ENCODE measurements at places on chromosomes 6 and 20.

- no peak for DNase-seq
Observed at GRCh38 chr6:16595514-16596120, 165.6 kb downstream of the ATXN1 start.

DNA sequence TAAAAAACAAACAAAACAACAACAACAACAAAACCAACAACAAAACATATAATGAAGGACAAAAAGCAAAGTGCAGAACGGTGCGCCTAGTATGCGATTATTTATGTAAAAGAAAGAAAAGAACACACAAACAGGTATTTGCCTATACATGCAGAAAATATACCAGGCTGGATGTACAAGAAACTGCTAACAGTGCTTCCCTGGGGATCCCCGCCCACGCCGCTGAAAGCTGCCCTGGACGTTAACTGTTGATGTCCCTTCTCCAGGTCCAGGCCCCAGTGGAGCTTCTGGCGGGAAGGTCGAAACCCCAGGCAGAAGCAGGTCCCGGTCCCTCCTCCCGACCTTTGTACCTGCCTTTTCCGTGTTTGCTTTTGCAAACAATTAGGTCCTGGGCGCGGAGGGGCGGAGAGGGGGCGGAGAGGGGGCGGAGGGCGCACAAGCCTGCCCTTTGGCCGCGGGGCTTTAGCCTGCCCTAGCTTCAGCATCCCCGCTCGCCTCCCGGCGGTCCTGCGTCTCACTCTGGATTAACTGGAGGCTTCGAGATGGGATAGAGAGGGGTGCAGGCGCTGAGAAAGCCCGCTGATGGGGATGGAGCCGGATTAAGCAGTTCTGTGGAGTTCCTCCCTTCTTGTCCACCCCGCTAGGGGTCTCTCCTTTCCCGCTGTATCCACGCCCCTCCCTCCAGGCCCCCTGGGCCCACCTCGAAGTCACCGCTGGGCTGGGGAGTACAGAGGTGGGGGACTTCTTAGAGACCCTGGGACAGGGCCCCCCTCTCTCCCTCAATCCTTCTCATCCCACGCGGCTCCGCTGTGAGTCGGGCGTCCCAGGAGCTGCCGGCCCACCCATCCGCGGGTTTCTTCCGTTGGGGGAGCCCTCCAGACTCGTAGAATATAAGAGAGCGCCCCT lies 8.2 kb upstream of the AHCY start:
- DNase-seq, result no peak

DNA sequence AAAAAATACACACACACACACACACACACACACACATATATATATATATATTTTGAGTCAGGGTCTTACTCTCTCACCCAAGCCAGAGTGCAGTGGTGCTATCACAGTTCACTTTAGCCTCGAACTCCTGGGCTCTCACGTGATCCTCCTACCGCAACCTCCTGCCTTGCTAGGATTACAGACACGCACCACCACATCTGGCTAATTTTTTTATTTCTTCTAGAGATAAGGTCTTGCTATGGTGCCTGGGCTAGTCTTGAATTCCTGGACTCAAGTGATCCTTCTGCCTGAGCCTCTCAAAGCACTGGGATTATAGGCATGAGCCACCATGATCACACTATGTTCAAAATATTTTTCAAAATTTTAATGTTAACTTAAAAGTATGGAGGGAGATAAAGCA lies 43.5 kb downstream of the NUP153 start:
- no peak for DNase-seq

DNA sequence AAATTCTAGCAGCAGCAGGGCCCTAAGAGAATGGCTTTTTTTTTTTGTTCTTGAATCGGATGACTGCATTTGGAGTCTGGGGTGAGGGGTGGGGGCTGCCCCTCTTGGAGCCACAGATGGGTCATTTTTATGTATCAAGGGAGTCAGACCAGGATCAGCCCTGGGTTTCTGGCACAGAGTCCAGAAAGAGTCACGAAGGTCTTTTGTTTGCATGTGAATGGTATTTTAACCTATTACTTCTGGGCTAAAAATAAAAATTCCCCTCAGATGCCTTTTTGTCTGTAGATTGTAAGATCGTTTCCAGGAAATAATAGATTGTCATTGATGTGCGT lies 72.5 kb downstream of the PHACTR3 start:
- DNase-seq, result no peak

- no peak for DNase-seq
Observed at GRCh38 chr20:37552415-37552814, 24.7 kb upstream of the BLCAP start.

- DNase-seq, result no peak
Observed at GRCh38 chr6:80356000-80356399, 249.5 kb downstream of the BCKDHB start.

DNA sequence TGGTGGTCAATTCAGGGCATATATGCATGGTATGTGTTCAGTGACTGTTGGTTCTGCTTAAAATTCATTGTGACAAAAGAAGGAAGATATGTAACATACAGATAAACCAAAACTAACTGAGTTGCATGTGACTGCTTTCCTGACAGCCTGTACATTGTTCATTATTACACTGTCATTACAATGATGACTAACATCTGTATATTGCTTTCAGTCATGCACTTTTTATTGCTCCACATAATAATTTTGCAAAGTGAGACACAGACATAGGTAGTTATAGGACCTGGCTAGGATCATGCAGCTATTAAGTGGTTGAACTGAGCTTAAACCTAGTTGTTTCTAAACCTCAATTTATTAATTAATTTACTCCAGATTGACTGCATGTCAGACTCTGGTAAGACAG lies 703.2 kb downstream of the HDGFL1 start:
- DNase-seq, result no peak

DNA sequence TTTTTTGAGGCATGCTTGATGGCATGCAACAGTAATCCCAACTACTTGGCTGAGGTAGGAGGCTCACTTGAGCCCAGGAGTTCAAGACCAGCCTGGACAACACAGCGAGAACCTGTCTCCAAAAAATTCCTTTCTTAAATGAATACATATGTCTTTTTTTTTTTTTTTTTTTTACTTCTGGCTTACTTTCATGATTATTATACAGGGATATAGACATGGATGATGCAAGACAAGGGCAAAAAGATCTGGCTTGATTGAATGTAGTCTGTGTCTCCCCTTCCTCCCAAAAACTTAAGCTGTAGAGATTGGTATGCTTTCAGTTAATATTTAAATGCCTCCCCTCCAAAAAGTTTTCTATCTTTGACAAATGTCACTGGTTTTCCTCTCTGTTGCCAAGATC lies 7.6 kb downstream of the SNX3 start:
- DNase-seq, result no peak

DNA sequence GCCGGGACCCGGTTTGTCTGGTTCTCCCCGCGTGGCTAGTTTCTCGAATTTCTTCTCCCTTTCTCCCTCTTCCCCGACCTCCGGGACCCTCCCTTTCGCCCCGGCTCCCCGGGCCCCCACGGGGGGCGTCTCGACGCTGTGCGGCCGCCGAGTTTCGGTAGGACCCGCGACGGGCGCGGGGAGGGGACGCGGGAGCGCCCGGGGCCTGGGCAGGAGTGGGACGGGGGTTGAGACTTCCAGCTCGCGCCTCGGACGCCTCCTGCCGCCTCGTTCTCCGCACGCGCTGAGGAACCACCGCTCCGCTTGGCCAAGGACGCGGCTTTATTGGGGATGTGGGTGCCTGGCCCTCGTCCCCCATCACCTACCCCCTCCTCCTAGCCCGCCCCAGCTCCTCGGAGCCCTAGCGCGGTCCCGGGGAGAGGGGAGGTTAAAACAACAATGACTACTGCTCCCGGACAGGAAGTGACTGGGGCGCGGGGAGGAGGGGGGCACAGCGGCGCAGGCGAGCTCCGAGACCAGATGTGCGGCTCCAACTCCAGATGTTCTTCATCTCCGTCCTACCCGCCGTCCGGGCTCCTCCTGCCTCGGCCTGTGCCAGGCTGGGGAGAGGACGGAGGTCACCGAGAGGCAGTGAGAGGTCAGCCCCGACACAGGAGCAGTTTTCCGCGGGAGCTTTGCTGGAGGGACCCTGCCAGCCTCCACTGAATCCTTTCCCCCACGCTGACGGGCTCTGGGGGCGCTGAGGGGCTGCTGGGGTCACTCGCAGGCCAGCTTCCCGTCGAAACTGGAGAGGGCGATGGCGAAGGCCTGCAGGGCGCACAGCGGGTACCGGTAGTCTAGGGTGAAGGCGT lies 917 bp upstream of the TEAD3 start:
- DNase-seq, result no peak

DNA sequence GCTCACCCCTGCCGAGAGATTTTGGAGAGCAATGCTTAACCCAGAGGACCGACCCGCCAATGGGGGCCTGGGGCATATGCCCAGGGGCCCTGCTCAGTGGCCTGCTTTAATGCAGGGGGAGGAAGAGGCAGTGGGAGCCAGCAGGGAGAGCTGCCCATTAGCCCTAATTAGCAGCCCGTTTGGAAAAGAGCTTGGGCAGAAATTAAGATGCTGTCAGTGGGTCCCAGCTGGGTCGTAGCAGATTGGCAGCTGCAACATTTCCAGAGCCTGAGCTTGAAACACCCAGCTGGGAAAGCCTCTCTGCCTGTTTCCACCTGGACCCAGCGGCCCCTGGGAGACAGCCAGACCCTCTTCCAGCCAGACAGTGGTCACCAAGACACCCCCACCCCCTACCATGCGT lies 39.5 kb downstream of the CD40 start:
- DNase-seq, result no peak

DNA sequence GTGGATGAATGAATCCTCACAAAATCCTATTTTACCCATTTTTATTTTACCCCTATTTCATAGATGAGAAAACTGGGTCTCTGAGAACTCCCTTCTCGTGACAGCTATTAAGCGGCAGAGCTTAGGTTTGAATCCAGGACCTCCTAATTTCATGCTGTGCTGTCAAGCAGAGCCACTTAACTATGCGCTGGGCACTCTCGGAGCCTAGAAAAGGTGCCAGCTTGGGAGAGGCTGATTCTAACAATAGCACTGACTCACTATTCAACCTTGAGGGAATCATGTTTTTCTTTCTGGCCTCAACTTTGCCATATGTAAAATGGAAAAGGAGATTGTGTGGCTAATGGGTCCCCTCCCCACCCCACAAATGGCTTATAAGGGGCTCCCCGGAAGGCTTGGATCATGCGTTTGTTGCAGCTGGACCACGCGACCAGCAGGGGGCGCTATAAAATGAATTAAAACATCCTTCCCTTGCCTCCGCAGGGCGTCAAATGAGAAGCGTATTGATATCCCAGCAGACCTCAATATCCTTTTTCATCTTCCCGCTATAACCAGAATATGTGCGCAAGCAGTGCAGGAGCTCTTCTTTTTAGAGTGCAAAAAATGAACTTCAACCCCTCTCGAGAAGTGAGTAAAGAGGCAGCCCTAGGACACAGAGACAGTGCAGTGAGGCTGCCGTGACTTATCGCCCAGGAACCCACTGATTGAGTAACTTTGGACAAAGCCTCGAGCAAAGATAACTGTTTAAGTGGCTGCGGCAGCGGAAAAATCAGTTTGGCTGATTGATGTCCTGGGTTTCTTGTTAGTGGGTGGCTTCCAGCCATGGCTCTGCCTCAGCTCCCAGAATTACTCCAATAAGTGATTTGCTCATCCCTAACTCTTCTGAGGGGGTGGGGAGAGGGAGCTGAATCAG lies 12.8 kb upstream of the PDYN start:
- DNase-seq, result peak; percentile 16

GRCh38 chr6:30071858-30072257 lies 3.7 kb downstream of the RNF39 start:
- DNase-seq, result no peak

- no peak for DNase-seq
Observed at GRCh38 chr6:27811451-27811772, 100.8 kb downstream of the OR2B2 start.

- DNase-seq, result no peak
Observed at GRCh38 chr6:77568570-77568969, 84.3 kb upstream of the MEI4 start.

- DNase-seq, result no peak
Observed at GRCh38 chr20:33522256-33522820, 32.4 kb downstream of the CBFA2T2 start.

GRCh38 chr20:51554538-51555165 lies 12.1 kb upstream of the NFATC2 start:
- DNase-seq, result no peak

- DNase-seq, result peak; percentile 80
Observed at GRCh38 chr6:43667245-43668150, 20.1 kb downstream of the MRPS18A start.

GRCh38 chr20:35504751-35505150 lies 24.7 kb downstream of the C20orf173 start:
- no peak for DNase-seq

GRCh38 chr20:32368925-32369324 lies 10.8 kb downstream of the ASXL1 start:
- peak; percentile 64 for DNase-seq

- no peak for DNase-seq
Observed at GRCh38 chr6:44742201-44742600, 354.7 kb downstream of the CDC5L start.

DNA sequence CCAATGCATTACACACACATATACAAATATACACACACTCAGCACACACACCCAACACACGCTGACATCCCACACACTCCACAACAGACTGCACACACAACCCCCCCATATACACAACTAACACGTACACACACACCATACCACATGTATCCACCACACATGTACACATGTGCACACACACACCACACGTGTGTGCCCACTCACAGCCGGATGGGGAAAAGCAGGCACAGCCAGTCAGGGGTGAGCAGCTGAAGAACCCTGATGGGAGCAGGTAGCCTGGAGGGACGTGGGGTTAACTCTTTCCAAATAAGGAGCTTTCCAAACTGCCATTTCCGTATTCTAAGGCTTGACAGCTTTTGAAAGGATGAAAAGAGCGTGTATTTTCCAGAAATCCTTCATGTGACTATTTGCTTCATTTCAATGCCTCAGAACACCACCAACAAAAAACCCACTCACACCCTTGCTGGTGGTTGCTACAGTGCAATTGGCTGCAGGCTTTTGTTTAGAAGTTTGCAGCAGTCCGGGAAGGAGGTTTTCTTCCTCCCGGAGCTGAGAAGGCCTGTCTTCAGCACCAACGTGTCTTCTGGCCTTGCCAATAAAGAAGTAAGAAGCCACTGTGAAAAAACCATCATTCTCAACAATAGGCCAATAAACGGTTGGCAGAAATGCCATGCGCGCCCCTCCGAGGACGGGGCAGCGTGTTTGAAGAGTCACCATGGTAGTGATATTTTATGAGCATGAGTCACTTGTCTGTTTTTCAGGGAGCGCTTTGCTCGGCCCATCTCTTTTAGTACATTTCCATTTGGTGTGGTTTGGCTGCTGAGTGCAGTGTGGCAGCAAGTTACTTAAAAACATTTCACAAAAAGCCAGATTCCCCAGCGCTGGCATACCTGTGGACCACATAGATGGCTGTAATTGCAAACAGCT lies 131.3 kb upstream of the GMDS start:
- DNase-seq, result no peak

DNA sequence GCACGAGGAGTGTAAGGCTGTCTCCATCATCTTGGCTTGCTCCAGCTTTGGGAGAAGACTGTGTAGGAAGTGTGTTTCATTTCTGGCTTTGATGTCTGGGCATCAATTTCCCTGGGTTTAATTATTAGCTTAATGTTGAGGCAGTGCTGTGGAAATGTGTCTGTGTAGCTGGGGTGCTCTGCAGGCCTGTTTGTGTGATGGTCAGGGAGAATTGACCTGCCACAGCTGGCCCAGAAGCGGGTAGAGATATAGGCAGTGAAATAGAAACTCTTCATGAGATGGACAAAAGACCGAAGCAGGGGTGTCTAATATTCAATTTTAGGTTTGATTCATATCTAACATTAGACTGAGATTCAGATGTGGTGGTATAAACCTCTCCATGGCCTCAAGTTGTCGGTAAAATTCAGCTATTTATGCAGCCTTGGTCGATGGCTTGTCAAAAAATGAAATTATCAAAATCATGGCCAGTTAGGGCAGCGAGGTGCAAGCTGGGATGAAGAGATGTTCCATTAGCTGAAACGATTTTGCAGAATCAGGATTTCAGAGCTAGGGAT lies 95.3 kb upstream of the SNX9 start:
- DNase-seq, result no peak

GRCh38 chr6:47718571-47718970 lies 20.2 kb downstream of the ADGRF4 start:
- DNase-seq, result no peak

Data from kidney glomerular epithelial cell (primary cell).